Fibroblast of lung (primary cell): ENCODE measurements at places on chromosomes 7 and 10.

- no peak for DNase-seq
- H3K4me1 ChIP-seq = peaks cover 31% of the 10 kb centered on the region
- peak overlapping the region; percentile 75 for H3K4me3 ChIP-seq
- H3K36me3 ChIP-seq = peaks cover 5% of the 10 kb centered on the region
These were observed 172.0 kb upstream of the TNRC18 start for GRCh38 chr7:5595545-5596045.

DNA sequence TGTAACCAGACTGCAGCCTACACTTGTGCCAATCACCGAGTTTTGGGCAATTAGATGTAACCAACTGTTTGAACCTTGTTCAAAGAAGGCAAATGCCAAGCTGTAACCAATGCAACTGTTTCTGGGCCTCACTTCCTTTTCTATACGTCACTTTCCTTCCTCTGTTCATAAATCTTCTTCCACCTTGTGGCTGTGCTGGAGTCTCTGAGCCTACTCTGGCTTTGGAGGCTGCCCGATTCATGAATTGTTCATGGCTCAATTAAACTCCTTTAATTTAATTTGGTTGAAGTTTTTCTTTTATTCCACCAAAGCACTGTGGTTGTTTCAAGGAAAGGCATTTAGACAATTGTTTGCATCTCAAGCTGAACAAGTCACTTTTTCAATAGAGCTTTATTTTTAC lies 43.5 kb upstream of the UCN3 start:
- H3K27ac ChIP-seq = no peak overlapping the region
- H3K36me3 ChIP-seq = no peaks in the 10 kb centered on the region
- H3K4me3 ChIP-seq = no peak overlapping the region
- peaks cover 3% of the 10 kb centered on the region for H3K4me1 ChIP-seq
- DNase-seq = no peak

DNA sequence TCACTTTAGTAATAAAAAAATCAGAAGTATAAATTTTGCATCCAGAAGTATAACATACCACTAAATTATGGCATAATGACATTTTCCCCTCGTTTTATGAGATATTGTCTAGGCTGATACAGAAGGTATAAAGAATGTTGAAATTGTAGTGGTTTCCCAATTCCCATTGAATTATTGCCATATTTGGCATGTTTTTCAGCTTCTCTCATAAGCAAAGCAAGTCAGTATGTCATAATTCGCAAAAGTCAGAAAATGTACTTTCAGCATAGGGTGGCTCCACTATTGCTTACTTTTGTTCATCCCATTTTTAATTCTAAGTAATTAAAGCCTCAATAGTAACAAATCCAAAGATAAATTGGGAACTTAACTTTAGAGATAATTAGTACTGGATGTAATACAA lies 19.7 kb upstream of the PTPRZ1 start:
- DNase-seq = no peak
- H3K27ac ChIP-seq = no peak overlapping the region
- no peaks in the 10 kb centered on the region for H3K4me1 ChIP-seq

GRCh38 chr10:87053577-87054181 lies 33.6 kb downstream of the FAM25A start:
- peaks cover 9% of the 10 kb centered on the region for H3K4me1 ChIP-seq
- H3K4me3 ChIP-seq = no peak overlapping the region
- peaks cover 8% of the 10 kb centered on the region for H3K36me3 ChIP-seq
